ENCODE measurements at places on chromosomes 12 and 14.
A peak's percentile ranks its signal among the peaks of the same experiment; 100 is the strongest.

GRCh38 chr14:39025810-39026627, 77.0 kb downstream of the SEC23A start:
- H3K36me3 ChIP-seq: peaks cover 25% of the 10 kb centered on the region
- no peaks in the 10 kb centered on the region for H3K4me1 ChIP-seq
- no peak overlapping the region for H3K27ac ChIP-seq
- H3K27me3 ChIP-seq: no peaks in the 10 kb centered on the region

- H3K27ac ChIP-seq: no peak overlapping the region
- H3K4me3 ChIP-seq: no peak overlapping the region
- DNase-seq: no peak
Measured at GRCh38 chr12:96205908-96206307, 11.7 kb downstream of the ELK3 start.

GRCh38 chr12:114403690-114404066, 2.3 kb downstream of the TBX5 start:
- peak overlapping the region; percentile 92 for H3K27ac ChIP-seq
- H3K4me1 ChIP-seq: peaks cover 9% of the 10 kb centered on the region
- peak; percentile 62 for DNase-seq
- H3K4me3 ChIP-seq: peak overlapping the region; percentile 68
- H3K36me3 ChIP-seq: peaks cover 7% of the 10 kb centered on the region

DNA sequence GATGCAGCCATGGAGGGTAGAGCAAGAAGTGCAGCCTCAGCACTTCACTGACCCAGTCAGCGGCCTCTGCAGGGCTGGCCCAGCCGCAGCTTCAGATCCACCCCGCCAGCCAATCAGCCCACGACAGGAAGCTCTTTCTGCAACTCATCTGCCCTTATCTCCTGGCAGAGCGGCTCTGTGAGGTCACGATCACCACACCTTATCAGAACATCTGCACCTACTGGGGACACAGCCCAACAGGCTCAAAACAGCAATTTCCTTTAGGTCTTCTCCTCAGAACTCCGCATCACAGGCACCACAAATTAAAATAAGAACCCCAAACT, 287.3 kb downstream of the BCL11B start:
- H3K36me3 ChIP-seq: no peaks in the 10 kb centered on the region
- DNase-seq: no peak
- no peak overlapping the region for H3K4me3 ChIP-seq
- no peaks in the 10 kb centered on the region for H3K27me3 ChIP-seq
- no peak overlapping the region for H3K27ac ChIP-seq
